ENCODE measurements at places on chromosomes 12 and 14.

DNA sequence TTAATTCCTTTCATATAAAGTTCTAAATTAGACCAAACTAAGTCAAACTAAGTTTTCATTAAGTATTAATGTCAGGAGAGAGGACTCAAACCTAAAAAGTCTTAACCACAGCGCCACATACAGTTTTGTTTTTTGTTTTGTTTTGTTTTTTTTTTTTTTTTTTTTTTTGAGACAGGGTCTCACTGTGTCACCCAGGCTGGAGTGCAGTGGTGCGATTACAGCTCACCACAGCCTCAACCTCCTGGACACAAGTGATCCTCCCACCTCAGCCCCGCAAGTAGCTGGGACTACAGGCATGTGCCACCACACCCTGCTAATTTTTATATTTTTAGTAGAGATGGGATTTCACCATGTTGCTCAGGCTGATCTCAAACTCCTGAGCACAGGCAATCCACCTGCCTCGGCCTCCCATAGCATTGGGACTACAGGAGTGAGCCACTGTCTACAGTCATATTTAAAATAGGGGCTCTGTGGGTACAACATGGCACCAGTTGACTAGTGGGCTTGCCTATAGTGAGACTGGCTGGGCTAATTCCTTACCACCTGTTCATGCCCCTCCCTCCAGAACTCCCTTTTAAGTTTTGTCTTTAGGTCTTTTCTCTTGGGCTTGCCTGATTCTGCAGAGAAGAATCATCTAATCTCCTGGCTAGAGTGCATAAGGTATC, 110.2 kb downstream of the PPP2R5E start:
- no peak for DNase-seq

DNA sequence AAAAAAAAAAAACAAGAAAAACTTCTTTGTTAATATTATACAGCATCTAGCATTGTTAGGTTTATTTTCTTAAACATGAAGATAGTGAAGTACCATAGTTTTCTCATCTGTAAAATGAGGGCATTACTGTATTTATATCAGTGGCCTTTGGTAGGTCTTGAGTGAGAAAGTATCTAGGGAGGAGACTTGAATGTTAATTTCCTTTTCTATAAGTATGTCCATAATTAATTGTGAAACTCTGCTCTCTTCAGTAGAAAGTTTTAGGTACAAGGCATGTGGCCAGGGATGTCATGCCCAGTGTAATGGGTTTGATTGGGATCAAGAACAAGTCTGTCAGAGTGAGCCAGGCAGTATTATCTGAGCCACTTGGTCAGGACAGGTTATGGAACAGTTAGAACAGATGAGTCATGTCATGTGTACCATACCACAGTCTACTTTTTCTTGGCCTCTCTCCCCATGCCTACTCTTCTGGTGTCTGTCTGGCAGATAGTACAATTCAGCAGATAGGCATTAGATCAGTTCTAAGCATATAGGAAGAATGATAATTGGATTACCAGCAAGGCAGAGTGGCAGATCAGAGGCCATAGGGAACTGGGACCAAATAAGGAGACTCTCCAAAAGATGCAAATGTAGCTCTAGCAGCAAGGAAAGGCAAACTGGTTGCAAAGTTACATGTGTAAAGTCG, 30.4 kb downstream of the FBXO34 start:
- DNase-seq = no peak

DNA sequence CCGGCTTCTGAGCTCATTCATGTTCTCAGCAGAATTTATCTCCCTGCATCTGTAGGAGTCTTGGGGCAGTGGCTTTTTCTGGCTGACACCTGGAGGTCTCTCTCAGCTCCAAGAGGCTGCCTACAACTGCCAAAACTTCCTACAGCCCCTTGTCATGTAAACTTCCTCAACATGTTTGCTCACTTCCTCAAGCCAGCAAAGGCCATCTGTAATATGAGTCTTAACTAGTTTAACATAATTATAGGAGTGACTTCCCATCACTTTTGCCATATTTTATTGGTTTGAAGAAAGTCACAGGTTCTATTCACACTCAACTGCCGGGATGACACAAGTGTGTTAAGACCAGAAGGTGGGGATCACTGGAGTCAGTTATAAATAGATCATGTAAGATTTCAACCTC, 194.0 kb downstream of the VRK1 start:
- DNase-seq = no peak

DNA sequence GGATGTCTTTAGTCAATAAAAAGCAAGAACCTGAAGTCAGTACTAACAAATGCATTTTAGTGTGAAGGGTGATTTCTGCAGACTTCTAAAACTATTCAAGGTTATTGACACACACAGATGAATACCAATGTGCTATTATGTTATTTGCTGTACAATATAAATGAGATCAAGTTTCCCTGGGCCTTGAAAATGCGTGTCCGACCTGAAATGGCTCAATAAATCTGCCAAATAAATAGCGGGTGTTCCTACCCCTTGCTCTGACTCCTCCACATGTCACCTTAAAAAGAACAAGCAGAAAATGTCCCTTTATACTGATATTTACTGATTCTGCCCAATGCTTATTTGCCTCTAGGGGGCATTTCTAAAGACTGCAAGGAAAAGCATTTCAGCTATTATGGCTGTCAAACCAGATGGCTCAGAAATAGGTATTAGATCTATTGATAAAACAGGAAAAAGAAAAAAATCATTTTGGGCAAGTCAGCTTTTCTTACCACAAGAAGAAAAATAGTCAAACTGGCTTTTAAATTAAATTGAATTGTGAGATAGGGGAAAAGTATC, 367.3 kb upstream of the KITLG start:
- no peak for DNase-seq

GRCh38 chr12:117857632-117858612, 110.9 kb downstream of the KSR2 start:
- DNase-seq = peak; percentile 64

- DNase-seq = peak; percentile 5
These were observed 887.6 kb upstream of the SEL1L start for GRCh38 chr14:82421286-82421685.

DNA sequence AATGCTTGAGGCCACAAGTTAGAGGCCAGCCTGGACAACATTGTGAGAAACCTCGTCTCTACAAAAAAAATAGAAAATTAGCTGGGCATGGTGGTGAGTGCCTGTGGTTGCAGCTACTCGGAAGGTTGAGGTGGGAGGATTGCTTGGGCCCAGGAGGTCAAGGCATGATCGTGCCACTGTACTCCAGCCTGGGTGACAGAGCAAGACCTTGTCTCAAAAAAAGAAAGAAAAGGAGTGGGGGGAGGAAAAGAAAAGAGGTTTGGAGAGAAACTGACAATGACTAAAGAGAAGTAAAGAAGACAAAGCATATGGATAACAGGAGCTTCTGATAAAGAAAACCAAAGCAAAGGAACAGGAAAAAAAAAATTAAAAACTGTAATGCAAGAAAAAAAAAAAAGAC, 37.4 kb upstream of the SELPLG start:
- no peak for DNase-seq

GRCh38 chr12:2640709-2641108, 154.1 kb upstream of the FKBP4 start:
- DNase-seq = no peak

- no peak for DNase-seq
These were observed 94.3 kb downstream of the TNFAIP2 start for GRCh38 chr14:103217538-103217937.

DNA sequence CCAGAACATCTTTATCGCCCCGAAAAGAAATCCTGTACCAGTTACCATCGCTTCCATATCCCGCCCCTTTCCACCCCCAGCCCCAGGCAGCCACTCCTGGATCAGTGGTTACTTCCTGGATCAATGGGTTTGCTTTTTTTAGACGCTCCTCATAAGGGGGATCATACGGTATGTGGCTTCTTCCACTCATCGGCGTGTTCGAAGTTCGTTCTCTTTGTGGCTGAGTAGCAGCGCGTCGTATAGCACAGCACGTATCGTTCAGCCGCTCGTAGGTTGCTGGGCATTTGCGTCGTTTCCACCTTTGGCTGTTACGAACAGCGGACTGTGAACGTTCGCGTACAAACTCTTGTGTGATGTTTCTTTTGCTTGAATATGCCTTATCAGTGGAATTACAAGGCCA, 1.8 kb downstream of the NOC4L start:
- DNase-seq = no peak

GRCh38 chr12:67710582-67710981, 62.0 kb downstream of the DYRK2 start:
- DNase-seq = no peak

DNA sequence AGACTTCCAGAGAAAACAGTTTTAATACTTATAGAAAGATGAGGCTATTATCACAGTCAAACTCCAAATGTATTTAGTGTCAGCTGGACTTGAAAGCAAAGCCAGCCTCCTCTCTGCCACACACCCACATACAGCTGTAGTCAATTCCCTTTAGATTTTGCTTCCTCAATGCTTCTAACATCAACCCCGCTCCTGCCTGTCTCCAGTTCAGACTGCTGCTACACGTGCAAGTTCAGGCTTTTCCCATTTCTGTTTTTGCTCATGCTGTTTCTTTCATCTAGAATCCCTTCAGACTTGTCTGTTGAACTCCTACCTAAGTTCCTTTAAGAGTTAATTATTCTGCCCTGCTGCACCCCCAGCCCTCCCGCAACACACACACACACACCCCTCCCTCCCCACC, 380.0 kb downstream of the KCNH5 start:
- peak; percentile 49 for DNase-seq

Measured in eye (tissue), 1 donor.